ENCODE measurements at places on chromosomes 2 and 18.

DNA sequence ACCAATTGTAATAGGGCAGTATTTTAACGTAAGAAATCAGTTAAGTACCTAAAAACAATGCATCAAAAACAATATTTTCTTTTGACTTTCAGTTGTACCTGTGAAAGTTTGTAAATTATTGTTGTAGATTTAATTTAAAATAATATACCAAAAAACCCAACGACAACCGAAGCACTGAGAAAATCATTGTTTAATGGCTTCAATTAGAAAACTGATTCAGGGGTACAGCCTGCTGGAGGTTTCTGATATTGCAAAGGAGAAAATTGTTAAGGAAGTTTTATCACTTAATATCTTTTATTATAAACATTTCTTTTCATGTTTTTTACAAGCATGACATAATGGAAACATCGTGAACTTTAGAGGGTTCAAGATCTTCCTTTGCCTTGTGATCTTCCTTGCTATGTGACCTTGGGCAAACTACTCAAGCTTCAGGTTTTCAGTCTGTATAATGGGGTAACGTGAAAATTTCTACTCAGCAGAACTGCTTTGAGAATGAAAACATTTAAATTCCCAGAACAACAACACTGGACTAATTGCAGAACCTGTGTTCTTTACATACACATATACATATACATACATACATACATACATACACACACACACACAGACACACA lies 76.3 kb upstream of the GLS start:
- DNase-seq: peak; percentile 51

DNA sequence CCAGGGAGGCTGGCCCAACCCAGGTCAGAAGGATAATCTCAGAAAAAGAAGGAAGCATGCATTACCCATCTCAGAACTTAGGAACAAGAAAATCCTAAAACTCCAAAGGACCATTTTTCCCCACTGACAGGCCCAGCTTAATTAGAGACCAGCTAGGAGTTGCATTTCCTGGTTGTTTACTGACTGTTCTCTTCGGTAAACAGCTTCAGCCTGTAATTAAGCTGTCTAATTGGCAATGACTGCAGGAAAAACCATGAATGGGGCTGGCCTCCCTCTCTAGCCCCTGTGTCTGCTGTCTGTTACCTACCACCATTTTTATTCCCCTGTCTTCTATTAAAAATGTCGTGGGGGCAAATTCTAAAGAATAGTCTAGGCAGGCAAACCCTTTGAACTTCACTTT lies 146.5 kb downstream of the AGAP1 start:
- DNase-seq: no peak

DNA sequence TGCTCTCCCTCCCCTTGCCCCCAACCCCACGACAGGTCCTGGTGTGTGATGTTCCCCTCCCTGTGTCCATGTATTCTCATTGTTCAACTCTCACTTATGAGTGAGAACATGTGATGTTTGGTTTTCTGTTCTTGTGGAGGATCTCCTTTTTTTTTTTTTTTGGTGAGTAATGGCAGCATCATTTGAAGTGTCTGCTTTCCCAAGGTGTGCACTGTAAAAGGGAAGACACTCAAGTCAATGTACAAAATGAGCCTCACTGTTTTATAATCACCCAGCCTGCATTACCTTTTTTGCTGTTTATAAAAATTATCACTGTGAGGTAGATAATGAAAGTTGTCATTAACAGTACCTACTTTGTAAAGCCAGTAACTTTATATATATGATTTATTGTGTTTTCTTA lies 56.9 kb downstream of the INSIG2 start:
- DNase-seq: no peak

DNA sequence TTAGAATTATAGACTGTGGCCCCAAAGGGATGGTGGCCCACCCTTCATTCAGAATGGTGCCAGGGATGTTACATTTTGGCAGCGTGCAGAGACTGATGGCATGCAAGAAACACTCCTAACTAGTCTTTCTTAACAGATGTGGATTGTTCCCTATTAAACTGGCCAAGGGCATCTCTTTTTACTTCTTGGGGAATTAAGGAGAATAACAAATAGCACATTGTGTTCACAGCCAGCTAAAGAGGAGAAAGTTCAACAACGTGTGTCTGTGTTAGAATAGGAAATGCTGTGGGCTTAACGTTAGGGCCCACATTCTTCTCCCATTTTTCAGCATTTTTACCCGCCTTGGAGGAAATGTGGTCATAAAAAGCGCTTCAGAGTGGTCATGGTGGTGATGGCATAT lies 404.8 kb downstream of the CDH2 start:
- no peak for DNase-seq

- no peak for DNase-seq
These were observed 96.3 kb upstream of the GAREM1 start for GRCh38 chr18:32566960-32567359.

DNA sequence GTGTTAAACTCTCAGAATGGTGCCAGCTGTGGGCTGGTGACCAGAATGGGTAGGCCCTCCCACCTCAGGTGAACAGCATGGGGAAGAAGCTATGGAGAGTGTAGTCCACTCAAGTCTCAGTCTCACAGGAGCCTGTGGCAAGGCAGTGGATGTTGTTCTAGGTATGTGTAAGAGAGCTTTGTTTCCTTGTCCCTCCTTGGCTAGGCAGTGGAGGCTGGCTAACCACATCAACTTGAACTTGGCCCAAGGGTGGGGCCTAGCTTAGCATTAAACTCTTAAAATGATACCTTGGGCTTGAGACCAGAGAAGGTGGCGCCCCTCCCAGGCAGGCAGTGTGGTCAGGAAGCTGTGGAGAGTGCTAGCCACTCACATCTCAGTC lies 53.2 kb upstream of the SLC4A10 start:
- no peak for DNase-seq
